ENCODE measurements at places on chromosomes 7 and 10.

DNA sequence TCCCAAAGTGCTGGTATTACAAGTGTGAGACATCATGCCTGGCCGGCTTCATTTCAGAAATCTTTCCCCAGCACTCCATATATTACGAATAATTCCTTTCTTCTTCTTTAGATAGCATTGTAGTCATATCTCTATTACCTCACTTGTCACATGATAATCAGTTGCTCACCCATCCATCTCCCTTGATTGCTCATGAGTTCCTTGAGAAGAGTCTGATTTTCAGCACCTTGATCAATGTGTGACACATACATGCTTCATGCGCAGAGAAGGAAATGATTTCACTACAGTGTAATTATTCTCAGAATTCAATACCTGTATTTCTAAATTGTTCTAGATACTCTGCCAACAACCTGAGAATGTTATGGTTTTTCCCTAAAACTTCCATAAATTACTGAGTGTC is 26.7 kb upstream of the GGCT start:
- no peak for DNase-seq

DNA sequence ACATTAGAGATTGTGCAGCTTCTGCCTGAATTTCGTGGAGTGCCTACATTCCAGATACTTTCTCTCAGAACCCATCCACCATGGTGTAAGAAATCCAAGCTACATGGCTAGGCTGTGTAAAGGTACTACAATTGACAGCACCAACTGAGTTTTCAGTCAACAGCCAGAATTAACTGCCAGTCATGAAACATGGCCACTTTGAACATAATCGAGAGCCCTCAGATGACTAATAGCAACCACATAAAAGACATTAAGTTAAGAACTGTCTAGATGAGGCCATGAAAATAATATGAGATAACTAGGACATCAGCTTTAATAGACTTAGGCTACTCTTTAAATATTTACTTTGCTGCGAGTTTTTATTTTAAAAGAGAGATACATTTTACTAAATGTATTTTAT is 1106.8 kb upstream of the LRRTM3 start:
- no peak for DNase-seq

- no peak for DNase-seq
Measured at GRCh38 chr7:48365010-48365409, 193.8 kb downstream of the ABCA13 start.

GRCh38 chr10:70540089-70540788 is 61.7 kb downstream of the PALD1 start:
- no peak for DNase-seq

DNA sequence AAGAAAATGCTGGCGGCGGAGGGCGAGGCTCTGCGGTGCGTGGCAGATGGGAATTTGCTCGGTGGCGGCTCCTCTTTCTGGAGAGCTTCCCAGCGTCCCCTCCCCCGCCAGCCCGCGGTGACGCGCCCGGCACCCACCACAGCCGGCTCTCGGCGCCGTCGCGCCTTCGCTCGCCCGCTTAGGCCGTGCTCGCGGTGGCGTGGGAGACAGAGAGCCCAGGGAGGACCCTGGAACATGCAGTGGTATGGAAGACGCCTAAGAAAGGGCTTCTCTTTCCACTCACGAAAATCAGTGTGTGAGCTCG is 576 bp upstream of the CSGALNACT2 start:
- no peak for DNase-seq

DNA sequence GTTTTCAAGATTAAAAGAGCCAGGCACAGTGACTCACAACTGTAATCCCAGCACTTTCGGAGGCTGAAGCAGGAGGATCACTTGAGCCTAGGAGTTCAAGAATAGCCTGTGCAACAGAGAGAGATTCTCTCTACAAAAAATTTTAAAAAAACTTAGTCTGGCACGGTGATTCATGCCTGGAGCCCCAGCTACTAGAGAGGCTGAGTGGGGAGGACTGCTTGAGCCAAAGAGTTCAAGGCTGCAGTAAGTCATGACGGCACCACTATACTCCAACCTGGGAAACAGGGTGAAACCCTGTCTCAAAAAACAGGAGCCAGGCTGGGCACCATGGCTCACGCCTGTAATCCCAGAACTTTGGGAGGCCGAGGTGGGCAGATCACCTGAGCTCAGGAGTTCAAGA is 86.6 kb upstream of the KCTD7 start:
- DNase-seq, result no peak

- DNase-seq, result no peak
Measured at GRCh38 chr10:103554488-103555324, 61.2 kb downstream of the NEURL1 start.

DNA sequence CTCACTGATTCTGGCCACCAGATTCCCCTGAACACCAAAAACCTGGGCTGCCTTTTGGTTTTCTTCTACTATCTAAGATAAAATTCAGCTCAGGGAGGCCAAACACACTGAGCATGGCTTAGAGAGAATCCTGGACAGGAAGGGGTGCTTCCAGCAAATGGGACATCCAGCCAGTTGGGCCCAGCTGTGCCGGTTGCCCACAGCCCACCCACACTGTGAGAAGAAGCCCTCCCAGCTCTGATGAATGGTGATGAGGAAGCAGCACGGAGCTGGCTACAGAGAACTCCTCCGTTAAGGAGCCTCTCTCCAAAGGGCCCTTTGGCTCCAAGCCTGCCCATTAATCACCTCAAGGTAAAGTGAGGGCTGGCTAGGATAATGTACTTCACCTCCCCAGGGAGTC is 15.9 kb downstream of the LRRC18 start:
- no peak for DNase-seq

- no peak for DNase-seq
Measured at GRCh38 chr7:159051916-159052315, 92.8 kb downstream of the VIPR2 start.

GRCh38 chr7:121169469-121169868 is 159.3 kb upstream of the WNT16 start:
- DNase-seq, result no peak

DNA sequence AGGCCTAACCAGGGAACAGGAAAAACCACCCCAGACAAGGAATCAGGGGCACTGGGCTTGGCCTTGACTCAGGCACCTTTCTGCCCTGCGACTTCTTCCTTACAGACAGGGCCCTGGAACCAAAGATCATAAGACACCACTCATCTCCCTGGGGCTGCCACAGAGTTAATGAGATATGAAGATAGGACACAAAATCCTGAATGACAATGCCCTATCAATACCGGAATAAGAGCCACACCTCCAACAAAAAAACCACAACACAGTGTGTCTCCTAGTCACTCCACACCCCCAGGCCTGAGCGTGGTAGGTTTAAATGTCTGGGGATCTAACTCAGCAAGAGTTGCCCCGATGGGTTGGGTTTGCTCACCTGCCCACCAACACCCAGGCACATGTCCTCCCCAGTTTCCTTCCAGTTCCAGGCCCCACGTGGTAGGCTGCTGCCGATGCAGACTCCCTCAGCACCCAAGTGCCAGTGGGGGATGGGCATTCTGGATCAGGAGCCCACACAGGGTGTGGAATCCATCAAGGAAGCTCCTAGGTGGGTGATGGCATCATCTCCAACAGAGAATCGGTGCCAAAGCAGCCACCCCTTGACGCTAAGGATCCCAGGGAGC is 3.9 kb downstream of the DLG5 start:
- no peak for DNase-seq

DNA sequence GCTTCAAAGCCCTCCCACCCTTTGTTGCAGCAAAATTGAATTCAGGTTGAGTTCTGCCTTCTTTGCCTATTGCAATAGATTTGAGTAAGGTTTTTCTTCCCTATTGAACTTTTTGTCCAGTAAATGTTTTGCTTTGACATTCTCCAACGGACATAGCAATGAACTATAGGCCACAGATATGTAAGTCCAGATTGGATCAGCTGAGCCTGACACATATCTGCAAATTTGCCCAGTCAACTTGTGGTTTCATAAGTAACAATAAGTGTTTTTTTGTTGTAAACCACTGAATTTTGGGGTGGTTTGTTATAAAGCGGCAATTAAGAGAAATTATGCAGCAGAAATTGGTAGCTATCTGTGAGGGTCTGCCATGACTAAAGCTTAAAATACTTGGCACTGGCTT is 332.1 kb upstream of the SORCS1 start:
- DNase-seq, result no peak

- no peak for DNase-seq
Measured at GRCh38 chr7:157640144-157640543, 303.3 kb downstream of the DNAJB6 start.

DNA sequence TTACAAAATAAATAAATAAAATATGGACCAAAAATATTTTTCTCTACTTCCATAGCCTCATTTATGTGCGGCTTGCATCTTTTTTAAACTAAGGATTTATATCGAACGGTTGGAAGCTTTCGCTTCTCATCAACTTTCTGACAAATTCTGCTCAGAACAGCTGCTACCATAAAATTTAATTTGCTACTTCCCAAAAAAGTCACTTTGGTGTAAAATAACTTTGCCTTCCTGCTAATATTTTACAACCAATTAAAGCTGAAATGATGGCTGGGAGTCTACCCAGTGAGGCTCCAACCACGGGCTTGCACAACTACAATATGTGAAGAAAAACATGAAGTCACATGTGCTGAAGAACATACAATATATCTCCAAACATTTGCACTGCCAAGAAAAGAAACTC is 253.1 kb upstream of the NEBL start:
- DNase-seq, result no peak

DNA sequence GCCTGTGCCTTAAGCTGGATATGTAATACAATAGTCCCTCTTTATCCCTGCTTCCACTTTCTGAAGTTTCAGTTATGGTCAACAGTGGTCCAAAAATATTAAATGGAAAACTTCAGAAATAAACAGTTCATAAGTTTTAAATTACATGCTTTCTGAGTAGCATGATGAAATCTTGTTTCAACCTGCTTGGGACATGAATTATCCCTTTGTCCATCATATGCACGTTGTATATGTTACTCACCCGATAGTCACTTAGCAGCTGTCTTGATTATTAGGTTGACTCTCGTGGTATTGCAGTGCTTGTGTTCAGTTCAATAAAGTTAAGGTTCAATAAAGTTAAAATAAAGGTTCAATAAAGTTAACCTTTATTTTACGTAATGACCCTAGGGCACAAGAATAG is 25.5 kb downstream of the C1GALT1 start:
- no peak for DNase-seq

- DNase-seq, result no peak
Measured at GRCh38 chr7:50714857-50715256, 67.8 kb downstream of the GRB10 start.

GRCh38 chr7:108813251-108814014 is 243.8 kb downstream of the DNAJB9 start:
- DNase-seq, result no peak

DNA sequence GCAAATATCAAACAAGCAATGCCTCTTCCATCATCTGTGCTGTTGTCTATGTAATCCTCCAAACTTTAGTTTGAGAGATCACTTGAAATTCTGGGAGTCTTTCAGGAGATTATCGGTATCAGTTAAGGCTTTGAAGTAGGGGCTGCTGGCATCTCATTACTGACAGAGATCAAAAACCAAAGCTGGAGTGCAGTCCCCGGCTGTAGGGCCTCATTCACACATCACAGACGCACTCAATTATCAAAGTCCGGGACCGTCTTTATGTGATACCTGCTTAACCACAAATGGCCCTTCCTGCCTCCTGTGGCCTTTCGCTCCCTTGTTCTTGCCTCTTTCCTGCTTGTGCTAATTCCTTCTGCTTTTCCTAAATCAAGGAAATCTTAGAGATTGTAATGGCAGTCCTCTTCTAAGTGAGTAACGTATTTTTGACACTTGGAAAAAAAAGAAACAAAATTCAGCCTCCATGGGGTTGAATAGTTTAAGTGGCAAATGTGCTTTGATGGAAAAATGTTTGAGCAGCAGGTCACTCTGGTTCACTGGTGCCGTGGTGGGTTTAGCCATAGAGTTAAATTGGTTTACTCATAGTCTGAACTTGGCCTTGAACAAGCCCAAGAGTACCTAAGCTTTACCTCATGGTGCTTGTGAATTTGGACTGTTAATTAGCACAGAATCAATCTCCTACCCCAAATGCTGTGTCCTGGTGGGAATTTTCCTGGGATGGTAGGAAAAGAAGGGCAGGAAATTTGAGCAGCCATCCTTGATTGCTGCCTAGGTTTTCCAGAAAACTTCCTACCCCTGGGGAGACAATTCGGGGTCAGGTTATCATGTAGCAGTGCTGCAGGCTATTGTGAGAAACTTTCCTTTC is 178.9 kb upstream of the LYZL1 start:
- DNase-seq, result no peak

DNA sequence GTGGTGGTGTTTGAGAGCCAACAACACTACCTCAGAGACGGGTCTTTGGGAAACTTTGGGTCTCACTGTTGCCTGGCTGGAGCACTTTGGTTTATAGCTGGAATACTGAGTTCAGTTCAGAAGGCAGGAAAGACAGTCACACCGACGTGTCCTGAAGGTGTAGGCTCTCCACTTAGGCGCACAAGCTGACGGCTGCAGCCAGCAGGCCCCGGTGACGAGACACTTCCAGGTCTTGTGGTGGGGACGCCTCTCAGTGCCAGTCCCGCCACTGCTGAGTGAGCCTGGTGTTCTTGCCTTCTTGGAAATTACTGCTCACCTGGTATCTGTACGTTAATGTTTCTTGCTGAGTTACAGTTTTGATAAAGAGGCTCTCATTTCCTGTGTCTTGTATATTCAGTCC is 74.0 kb downstream of the WDR37 start:
- no peak for DNase-seq

GRCh38 chr7:96658022-96658412 is 51.6 kb downstream of the SEM1 start:
- DNase-seq, result no peak

DNA sequence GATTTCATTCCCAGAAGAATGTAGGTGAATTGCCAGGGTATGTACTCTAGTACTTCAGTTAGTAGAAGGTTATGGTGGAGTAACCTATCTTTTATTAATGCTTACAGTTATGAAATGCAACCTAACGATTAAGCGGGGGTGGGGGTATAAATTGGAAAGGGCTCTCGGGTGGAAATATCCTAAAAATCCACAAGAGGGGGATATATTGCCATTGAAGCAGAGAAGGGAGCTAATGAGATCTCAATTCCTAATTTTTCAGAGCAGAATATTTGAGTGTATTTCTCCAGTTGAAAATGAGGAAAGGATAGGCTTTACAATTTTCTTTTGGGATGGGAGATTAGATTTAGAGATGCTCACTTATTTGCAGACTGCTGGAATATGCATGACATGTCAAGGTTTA is 90.8 kb downstream of the DNAJB9 start:
- no peak for DNase-seq

- no peak for DNase-seq
Measured at GRCh38 chr10:131657318-131657984, 243.4 kb upstream of the PPP2R2D start.

Data from activated T-helper 1 cell treated with anti-CD3 and anti-CD28 coated beads, Interleukin-2, amount 50 U/mL, for 16 hours (primary cell).